Omental fat pad (tissue), 4 donors: ENCODE measurements at places on chromosomes 1 and 21. TPM values are rescaled to one million over a fixed set of nuclear protein-coding genes. Genes with fewer than 3 reads are reported as not detected.

DNA sequence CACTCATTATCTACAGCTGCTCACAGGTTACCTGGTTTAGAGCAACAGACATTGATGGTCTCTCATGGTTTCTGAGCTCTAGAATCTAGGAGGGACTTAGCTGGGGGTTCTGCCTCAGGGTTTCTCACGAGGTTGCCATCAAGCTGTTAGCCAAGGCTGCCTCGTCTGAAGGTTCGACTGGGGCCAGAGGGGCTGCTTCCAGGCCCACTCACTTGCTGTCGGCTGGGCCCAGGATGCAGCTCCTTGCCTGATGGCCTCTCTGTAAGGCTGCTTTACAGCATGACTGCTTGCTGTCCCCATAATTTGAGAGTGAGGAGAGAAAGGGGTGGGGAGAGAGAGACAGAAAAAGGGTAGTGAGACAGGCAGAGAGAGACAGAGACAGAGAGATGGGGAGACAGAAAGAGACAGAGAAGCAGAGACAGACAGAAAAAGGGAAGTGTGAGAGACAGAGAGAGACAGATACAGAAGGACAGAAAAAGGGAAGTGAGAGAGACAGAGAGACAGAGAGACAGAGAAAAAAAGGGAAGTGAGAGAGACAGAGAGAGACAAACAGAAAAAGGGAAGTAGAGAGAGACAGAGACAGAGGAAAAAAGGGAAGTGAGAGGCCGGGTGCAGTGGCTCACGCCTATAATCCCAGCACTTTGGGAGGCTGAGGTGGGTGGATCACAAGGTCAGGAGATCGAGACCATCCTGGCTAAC is 106.8 kb upstream of the C1orf174 start:
- DNase-seq = no peak

GRCh38 chr1:216627252-216627651 is 96.0 kb downstream of the ESRRG start:
- no peak for DNase-seq

KCNT2 gene
- 7.1 TPM for total RNA-seq

DNA sequence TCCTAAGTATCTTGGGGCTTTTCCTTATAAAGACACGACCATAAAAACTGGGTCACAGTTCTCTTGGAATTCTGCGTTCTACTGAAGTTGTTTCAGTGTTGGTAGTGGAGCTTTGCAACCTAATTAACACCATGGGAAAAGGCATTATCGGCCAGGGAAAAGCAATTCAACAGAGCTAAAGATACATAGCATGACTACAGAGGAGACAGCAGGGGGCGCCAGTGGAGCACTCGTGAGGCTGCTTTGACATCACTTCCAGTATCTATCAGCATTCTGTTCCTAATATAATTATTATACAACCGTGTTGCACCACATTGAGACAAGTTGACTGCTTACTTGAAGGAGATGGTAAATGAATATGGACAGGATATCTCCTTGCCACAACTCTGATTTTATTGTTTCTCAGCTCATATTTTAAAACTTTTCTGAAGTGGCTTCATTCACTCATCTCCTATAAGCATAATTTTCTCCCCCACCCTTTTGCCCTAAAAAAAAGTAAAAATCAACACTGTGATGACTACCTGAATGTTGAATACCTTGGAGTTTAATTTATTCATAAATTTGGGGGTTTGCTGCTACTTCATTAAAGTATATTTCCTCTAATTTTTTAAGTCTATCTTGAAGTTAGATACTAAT is 39.4 kb downstream of the ZP4 start:
- DNase-seq = no peak

- no peak for DNase-seq
Measured at GRCh38 chr1:151811181-151811580, 6.0 kb upstream of the LINGO4 start.

GRCh38 chr1:23895082-23895481 is 18.1 kb downstream of the CNR2 start:
- DNase-seq = no peak

DNA sequence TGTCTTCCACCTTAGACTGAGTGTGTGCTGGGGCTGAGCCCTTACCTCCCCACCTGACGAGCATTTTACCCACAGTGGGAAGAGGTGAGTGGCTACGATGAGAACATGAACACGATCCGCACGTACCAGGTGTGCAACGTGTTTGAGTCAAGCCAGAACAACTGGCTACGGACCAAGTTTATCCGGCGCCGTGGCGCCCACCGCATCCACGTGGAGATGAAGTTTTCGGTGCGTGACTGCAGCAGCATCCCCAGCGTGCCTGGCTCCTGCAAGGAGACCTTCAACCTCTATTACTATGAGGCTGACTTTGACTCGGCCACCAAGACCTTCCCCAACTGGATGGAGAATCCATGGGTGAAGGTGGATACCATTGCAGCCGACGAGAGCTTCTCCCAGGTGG is 73.7 kb downstream of the EPHB2 start:
- DNase-seq = no peak

GRCh38 chr21:45894450-45894825 is 87.1 kb upstream of the COL6A1 start:
- DNase-seq = no peak

DNA sequence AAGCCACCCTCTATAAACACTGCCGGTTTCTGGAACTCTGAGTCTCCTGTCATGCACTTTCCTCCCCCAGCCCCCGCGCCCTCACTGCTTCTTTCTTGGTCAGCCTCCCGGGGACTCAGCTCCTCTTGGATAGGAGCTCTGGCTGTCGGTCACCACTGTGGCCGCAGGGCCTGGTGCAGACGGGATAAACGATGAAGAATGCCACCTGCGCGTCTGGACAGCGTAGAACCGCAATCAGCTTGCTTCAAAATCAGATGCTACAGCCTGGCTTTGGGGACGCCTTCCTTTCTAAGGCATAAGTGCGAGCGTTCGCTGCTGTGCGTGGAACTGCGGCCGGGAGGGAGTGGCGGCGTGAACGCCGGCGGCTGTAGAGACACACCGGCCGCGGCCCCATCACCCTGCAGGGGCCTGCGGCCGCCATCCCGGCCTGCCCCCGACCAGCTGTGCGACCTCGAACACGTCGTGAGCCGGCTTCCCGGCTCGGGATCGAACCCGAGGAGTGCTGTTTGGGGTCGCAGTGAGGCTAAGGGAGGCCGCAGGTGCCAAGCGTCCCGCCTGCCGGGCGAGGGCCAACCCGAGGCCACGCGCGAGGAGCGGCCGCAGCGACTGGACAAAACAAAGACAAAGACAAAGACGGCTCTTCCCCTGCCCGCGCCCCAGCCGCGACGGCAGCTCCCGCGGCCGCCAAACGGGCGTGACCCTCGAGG is 688 bp downstream of the PTTG1IP start:
- no peak for DNase-seq

DNA sequence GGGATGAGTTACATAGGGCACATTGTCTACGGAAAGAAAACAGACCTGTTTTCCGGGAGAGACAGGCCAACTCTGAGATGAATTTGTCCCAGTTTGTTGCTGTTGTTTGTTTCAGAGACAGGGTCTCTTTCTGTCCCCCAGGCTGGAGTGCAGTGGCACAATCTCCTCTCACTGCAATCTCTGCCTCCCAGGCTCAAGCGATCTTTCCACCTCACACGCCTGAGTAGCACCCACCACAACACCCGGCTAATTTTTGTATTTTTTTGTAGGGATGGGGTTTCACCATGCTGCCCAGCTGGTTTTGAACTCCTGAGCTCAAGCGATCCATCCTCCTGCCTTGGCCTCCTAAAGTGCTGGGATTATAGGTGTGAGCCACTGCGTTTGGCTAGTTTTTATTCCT is 125.5 kb upstream of the ERRFI1 start:
- no peak for DNase-seq

DNA sequence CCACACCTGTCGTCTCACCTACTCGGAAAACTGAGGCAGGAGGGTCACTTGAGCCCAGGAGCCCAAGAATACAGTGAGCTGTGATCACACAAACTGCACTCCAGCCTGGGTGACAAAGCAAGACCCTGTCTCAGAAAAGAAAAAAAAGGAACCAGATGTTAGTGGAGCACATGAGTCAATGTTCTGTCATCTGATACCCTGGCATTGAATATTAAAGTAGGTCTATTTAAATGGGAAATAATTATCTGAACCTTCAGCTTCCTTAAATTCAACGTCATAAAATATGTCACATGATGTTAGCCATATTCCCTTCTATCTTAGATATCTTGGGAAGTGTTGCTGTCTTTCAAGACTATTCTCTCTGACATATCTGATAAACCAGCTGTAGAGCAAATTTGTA is 47.3 kb downstream of the NCAM2 start:
- no peak for DNase-seq

DNA sequence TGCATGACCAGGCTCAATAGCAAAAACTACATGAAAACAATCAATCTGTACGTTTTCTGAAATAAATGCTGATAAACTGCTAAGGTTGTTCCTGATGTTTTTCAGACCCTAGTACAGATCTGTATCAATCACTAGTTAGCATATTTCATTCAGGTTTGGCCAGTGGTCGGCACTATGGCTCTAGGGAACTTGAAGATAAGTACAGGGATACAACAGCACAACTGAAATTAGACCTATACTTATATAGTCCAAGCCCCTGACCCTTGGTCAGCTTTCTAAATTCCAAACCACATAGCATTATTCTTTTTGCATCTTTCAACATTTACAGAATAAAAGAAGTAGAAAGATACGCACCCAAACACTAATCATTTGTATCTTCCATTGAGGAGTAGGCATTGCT is 142.7 kb downstream of the PLPPR4 start:
- DNase-seq = no peak

- no peak for DNase-seq
Measured at GRCh38 chr1:193310564-193310963, 124.2 kb upstream of the B3GALT2 start.

TLR5 gene
- 12.6 TPM for total RNA-seq
